ENCODE measurements at places on chromosomes 16 and 17.
A peak's percentile ranks its signal among the peaks of the same experiment; 100 is the strongest.

- no peak for DNase-seq
Measured at GRCh38 chr16:9042964-9043680, 48.3 kb upstream of the HAPSTR1 start.

DNA sequence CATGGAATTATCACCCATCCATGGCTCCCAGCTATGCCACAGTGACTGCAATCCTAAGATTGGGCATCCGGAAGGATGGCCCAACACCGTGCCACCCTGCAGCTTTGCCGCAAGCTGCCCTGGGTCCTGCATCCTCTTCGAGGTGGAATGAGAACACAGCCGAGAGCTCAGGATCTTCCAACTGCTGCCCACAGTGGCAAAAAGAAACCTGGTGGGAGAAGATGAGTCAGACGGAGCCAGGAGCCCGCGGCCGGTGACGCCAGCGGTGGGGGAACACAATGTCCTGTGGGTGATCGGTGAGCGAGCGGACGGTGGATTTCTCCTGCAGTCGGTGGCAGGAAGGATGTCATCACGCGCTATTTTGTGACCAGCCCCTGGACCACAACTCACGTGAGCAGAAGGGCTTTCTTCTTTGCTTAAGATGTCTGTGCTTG lies 20.1 kb downstream of the CD7 start:
- DNase-seq = no peak

DNA sequence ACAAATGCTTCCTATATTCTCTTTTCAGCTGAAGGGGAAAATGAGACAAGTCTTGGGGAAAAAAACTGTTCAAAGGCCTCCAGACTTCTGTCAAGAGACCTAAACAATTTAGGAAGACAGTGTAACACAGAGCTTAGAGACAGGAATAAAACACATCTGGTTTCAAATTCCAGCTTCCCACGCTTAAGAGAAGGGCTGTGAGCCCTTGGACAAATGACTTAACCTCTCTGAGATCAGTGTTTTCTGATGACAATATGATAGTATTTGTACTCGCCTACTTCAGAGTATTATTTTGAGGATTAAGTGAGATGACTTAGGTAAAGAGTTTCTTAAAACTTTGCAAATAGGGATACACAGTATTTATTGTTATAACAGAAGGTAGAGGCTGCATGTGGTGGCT lies 29.5 kb downstream of the SMURF2 start:
- DNase-seq = no peak

- DNase-seq = no peak
Measured at GRCh38 chr16:1768767-1769401, 2.5 kb downstream of the NME3 start.

DNA sequence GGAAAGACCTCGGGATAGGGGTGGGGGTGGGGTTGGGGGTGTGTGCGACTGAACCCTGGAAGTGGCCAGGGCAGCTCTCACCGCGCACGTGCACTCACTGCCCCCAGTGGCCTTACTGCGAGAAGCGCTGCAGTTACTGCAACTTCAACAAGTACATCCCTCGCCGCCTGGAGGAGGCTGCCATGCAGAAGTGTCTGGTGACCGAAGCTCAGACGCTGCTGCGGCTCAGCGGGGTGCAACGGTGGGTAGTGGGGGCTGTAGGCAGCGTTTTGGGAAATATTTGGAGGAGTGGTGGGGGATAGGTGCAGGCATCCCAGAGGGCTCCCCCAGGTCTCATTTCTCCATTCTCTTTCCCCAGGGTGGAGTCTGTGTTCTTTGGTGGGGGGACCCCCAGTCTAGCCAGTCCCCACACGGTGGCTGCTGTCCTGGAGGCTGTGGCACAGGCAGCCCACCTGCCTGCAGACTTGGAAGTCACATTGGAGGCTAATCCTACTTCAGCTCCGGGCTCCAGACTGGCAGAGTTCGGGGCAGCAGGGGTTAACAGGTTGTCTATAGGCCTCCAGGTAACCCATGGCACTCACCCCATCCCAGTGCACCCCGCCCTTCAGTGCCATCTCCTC lies 972 bp downstream of the RSAD1 start:
- peak; percentile 46 for DNase-seq

GRCh38 chr17:47254403-47254943 lies 846 bp downstream of the ITGB3 start:
- DNase-seq = no peak

- no peak for DNase-seq
Measured at GRCh38 chr16:1433263-1433560, 2.3 kb downstream of the PERCC1 start.

DNA sequence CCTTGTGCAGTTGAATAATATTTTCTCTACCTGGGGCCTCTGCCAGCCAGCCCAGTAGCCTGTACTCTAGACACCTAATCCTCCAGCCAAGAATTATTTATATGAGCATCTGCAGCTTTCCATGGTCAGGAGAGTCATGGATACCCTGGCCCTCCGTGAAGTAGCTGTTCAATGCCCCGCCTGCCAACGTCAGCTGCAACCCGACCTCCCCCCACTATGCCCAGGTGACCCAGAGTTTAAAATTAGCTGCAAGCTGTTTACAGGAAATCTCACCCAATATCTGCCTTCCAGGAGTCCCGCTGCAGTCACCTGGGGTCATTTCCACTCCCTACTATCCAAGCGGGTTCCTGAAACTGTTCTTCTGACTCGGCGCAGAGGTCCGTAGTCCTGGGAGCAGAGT lies 12.3 kb downstream of the SDR42E2 start:
- no peak for DNase-seq

GRCh38 chr16:57606847-57607501 lies 21.5 kb upstream of the ADGRG1 start:
- DNase-seq = no peak
